ENCODE measurements at places on chromosomes 3 and 15. TPM values are rescaled to one million over a fixed set of nuclear protein-coding genes. Genes with fewer than 3 reads are reported as not detected.

Gene CYP1A1
- total RNA-seq = 4.2 TPM

- H3K4me1 ChIP-seq = no peaks in the 10 kb centered on the region
- peaks cover 4% of the 10 kb centered on the region for H3K27me3 ChIP-seq
- no peak overlapping the region for H3K4me3 ChIP-seq
- no peak for DNase-seq
- no peak overlapping the region for H3K27ac ChIP-seq
Measured at GRCh38 chr3:183128709-183129108, 29.4 kb upstream of the MCCC1 start.

DNA sequence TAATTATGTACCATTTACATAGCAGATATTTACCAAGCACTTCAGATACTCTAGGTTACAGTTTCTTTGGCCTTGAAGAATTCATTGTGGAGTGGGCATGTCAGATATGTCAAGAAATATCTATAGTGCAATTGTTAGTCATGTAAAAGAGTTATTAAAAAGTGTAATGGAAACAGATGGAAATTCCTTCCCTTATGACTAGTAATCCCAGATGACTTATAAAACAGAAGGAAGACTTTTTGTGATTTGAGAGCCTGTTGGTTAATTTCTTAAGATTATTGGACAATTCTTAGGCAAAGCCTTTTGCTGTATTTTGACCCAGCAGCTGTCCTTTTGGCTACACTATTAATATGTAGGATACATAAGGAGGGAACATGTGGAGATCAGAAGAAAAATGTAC is 708.9 kb upstream of the NECTIN3 start:
- no peak overlapping the region for H3K4me3 ChIP-seq
- no peak for DNase-seq
- no peaks in the 10 kb centered on the region for H3K27me3 ChIP-seq
- H3K27ac ChIP-seq = no peak overlapping the region

Gene DUOXA2
- total RNA-seq = not detected

- peaks cover 7% of the 10 kb centered on the region for H3K36me3 ChIP-seq
- H3K4me1 ChIP-seq = no peaks in the 10 kb centered on the region
- H3K27me3 ChIP-seq = no peaks in the 10 kb centered on the region
- H3K27ac ChIP-seq = no peak overlapping the region
Measured at GRCh38 chr3:98877132-98877531, 24.4 kb downstream of the DCBLD2 start.

- no peaks in the 10 kb centered on the region for H3K36me3 ChIP-seq
- peaks cover 17% of the 10 kb centered on the region for H3K4me1 ChIP-seq
- H3K27ac ChIP-seq = no peak overlapping the region
- no peak for DNase-seq
- no peaks in the 10 kb centered on the region for H3K27me3 ChIP-seq
Measured at GRCh38 chr3:24519368-24520100, 24.9 kb upstream of the THRB start.

DNA sequence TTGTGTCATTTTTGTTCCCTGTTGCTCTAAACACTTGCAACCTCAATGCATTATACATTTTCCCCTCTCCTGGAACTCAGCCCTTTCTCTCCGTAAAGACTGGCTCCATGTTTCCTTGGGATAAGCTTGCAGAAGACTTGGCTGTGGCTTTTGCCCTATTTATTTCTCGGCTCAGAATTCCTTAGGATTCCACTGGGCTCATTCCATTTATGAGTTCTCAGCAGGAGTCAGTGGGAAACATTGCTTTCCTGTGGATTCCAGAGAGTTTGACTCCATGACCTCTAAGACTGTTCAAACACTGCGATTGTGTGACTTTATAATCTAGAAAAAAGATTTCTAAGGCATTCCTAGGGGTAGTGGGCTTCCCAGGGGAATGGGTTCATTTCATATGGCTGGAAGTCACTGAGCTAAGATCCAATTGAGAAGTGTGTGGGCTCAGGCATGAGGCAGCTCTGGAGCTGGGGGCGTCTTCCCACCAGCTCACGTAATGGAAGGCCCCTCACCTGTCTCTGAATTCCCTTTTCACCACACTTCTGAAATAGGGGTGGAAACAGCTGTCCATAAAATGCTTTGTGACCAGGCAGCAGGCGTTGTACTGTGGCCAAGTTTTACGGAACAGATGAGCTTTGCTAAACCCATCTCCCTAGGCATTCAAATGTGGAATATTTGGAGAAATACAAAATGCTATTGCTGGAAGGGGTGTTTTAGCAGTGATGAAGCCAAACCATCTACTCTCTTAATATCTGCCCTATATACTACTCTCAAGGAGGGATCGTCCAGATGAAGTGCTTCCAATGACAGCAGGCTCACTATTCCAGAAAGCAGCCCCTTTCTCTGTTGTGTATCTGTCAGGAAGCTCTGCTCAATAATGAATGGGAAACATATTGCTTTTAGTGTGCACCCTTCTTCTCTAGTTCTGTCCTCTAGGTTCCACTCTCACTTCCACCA is 91.8 kb upstream of the BCL6 start:
- no peak for DNase-seq
- peaks cover 12% of the 10 kb centered on the region for H3K4me1 ChIP-seq
- no peak overlapping the region for H3K27ac ChIP-seq
- H3K27me3 ChIP-seq = no peaks in the 10 kb centered on the region

Gene P2RY13
- 0.53 TPM for total RNA-seq

Gene FYTTD1
- total RNA-seq = 53.3 TPM

- no peaks in the 10 kb centered on the region for H3K4me1 ChIP-seq
- no peak overlapping the region for H3K4me3 ChIP-seq
- H3K36me3 ChIP-seq = no peaks in the 10 kb centered on the region
Measured at GRCh38 chr15:36632226-36632625, 52.8 kb downstream of the CDIN1 start.

Gene GADL1
- not detected for total RNA-seq

- H3K27ac ChIP-seq = no peak overlapping the region
- no peaks in the 10 kb centered on the region for H3K27me3 ChIP-seq
- DNase-seq = no peak
- H3K4me3 ChIP-seq = no peak overlapping the region
- peaks cover 14% of the 10 kb centered on the region for H3K36me3 ChIP-seq
Measured at GRCh38 chr3:4395448-4395847, 71.6 kb downstream of the SUMF1 start.

GRCh38 chr3:62688050-62688449 is 187.2 kb downstream of the CADPS start:
- H3K36me3 ChIP-seq = no peaks in the 10 kb centered on the region
- H3K4me3 ChIP-seq = no peak overlapping the region
- peaks cover 6% of the 10 kb centered on the region for H3K4me1 ChIP-seq

DNA sequence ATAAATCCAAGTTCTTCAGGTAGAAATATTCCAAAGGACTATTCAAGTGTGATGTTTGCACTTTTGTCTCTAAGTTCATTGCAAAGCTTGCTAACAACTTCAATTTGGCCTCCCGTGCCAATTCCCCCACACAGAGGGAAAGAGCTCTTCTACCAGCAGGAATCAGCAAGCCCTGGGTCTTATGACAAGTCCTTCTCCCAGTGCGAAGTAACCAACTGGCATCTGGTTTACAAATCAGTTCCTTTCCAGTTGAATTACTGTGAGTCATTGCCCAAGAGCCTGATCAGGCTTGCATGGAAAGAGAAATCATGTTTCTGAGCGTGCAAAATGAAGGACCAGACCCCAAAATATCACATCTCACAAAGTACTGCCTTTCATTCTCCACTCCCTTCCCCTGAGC is 62.7 kb upstream of the SLCO3A1 start:
- H3K4me1 ChIP-seq = peaks cover 5% of the 10 kb centered on the region
- no peaks in the 10 kb centered on the region for H3K36me3 ChIP-seq
- no peaks in the 10 kb centered on the region for H3K27me3 ChIP-seq
- no peak overlapping the region for H3K27ac ChIP-seq
- DNase-seq = no peak

- H3K27ac ChIP-seq = no peak overlapping the region
- H3K4me3 ChIP-seq = no peak overlapping the region
- peaks cover 11% of the 10 kb centered on the region for H3K4me1 ChIP-seq
- no peaks in the 10 kb centered on the region for H3K27me3 ChIP-seq
- no peak for DNase-seq
- H3K36me3 ChIP-seq = no peaks in the 10 kb centered on the region
Measured at GRCh38 chr15:68469162-68470048, 37.4 kb upstream of the ITGA11 start.

Gene TRIM71
- total RNA-seq = not detected

Gene CCDC50
- total RNA-seq = 34.9 TPM

DNA sequence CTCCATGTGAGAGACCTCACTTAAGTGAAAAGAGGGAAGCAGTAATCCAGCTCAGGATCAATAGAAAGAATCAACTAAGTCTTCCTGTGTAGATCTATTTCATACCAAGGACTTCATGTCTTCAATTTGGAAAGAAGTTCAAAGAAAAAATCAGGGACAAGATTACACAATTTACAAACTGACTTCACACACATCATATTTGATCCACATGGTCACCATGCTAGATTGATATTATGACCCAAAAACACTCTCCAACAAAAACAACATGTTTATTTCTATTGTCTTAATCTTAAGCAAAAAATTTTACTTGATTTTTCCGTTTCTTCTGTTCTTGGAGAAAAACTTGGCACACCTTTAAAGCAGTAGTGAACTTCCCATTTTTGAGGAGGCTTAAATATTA is 76.3 kb downstream of the THBS1 start:
- H3K4me3 ChIP-seq = no peak overlapping the region
- no peaks in the 10 kb centered on the region for H3K36me3 ChIP-seq
- H3K27me3 ChIP-seq = no peaks in the 10 kb centered on the region
- no peak for DNase-seq
- H3K4me1 ChIP-seq = no peaks in the 10 kb centered on the region
- no peak overlapping the region for H3K27ac ChIP-seq

Gene TUSC7
- not detected for total RNA-seq

All from suprapubic skin (tissue), 4 donors.